ENCODE measurements at places on chromosomes 4 and X. TPM values are rescaled to one million over a fixed set of nuclear protein-coding genes. Genes with fewer than 3 reads are reported as not detected.

DNA sequence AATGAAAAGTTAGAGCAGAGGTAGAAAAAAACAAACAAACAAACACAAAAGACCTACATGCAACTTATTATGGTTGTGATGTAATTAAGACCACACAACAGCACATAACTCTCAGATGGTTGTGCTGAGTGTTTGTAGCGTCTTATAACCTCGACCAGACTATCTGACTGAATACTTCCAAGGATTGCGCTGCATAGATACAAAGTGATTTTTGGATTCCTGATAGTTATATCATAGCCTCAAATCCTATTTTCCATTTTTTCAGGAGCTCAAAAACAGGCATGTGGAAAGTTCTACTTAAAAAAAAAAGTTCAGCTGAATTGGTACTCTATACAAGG lies 236.1 kb downstream of the SPRY1 start:
- no peaks in the 10 kb centered on the region for H3K36me3 ChIP-seq
- no peak for DNase-seq
- H3K4me3 ChIP-seq, result no peak overlapping the region
- no peaks in the 10 kb centered on the region for H3K4me1 ChIP-seq
- no peak overlapping the region for H3K27ac ChIP-seq
- no peaks in the 10 kb centered on the region for H3K27me3 ChIP-seq

- no peaks in the 10 kb centered on the region for H3K36me3 ChIP-seq
- DNase-seq, result no peak
- no peaks in the 10 kb centered on the region for H3K4me1 ChIP-seq
- H3K4me3 ChIP-seq, result no peak overlapping the region
Observed at GRCh38 chr4:176953021-176953420, 160.3 kb upstream of the VEGFC start.

DNA sequence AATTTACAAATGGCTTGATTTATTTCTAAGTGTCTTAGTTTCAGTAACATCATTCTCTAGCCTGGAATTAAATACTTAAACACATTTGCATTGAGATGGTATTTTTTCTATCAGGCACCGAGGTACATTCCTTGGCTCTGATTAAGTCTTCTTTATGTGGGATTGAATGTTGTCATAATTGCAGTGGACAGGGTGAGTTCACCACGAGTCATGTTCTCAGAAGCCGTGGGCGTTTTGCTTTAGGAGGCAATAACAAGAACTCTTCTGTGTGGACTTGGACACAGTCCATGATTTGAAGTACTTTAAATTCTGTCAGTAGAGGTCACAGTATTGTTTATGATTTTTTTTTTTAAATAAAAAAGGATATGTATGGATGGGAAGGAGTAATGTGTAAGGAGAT lies 57.1 kb upstream of the EFHC2 start:
- no peak overlapping the region for H3K27ac ChIP-seq
- DNase-seq, result no peak
- H3K27me3 ChIP-seq, result no peaks in the 10 kb centered on the region
- H3K36me3 ChIP-seq, result no peaks in the 10 kb centered on the region
- H3K4me3 ChIP-seq, result no peak overlapping the region

DNA sequence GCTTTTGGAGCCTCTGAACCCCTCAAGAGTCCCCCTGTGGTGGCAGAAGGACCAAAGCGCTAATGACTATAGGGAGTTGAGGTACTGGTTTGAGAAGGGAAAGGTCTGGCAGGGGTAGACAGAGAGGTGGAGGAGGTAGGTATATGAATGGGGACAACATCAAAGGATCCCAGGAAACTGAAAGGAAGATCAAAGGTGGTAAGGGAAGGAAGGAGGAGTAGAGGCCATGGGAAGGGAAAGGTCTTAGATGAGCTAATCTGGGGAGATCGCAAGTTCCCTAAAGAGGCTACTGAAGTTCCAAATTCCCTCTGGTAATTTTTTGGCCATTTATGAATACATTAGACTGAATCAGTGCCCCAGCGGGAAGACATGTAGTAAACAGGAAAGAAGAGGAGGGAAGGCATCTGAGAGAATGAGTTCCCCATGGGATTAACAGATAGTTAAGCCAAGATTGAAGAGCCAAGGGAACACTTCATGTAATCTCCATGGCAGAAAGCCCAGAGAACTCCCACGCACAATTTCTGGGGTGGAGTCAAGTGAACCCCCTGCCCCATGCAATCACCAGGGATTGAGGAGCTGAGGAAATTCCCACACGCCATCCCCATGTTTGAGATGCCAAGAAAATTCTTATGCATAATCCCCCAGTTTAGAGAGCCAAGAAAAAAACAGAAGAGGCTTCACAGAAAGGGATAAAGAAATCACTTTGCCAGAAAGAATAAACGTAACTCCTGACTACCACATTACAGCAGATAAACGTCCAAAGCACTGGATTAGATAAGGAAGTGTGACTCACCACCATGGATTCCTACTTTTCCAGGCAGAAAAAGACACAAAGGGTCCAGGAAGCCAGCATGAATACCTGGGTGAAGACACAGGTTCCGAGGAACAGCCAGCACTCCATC lies 25.8 kb downstream of the ZNF630 start:
- no peaks in the 10 kb centered on the region for H3K4me1 ChIP-seq
- no peak for DNase-seq
- H3K27ac ChIP-seq, result no peak overlapping the region
- H3K36me3 ChIP-seq, result no peaks in the 10 kb centered on the region

- H3K36me3 ChIP-seq, result no peaks in the 10 kb centered on the region
- DNase-seq, result no peak
- H3K27me3 ChIP-seq, result no peaks in the 10 kb centered on the region
- H3K4me3 ChIP-seq, result no peak overlapping the region
- H3K4me1 ChIP-seq, result no peaks in the 10 kb centered on the region
Observed at GRCh38 chr4:184506527-184507121, 32.3 kb upstream of the IRF2 start.

DNA sequence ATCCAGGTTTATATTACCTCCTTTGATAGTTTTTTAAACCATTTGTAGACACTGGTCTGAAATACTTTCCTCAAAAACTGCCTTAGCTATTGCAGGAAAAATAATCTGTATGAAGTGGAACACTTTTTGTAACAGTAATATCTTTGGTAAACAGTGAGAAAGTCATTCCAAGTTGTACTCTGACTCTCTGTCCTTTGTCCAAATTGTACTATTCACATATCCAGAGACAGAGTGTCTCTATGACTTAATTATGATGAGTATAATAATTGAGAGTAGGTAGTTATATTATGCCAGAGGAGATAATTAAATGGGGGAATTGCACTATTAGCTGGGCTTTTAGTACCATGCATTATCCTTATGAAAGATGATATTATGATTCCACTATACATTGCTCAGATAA lies 112.6 kb upstream of the LCORL start:
- no peaks in the 10 kb centered on the region for H3K36me3 ChIP-seq
- H3K27ac ChIP-seq, result no peak overlapping the region
- H3K4me1 ChIP-seq, result no peaks in the 10 kb centered on the region
- no peak for DNase-seq
- no peak overlapping the region for H3K4me3 ChIP-seq

GRCh38 chr4:147696866-147697265 lies 12.9 kb upstream of the PRMT9 start:
- H3K4me3 ChIP-seq, result no peak overlapping the region
- H3K36me3 ChIP-seq, result no peaks in the 10 kb centered on the region
- no peaks in the 10 kb centered on the region for H3K27me3 ChIP-seq
- H3K27ac ChIP-seq, result no peak overlapping the region
- DNase-seq, result no peak

GRCh38 chr4:71210823-71211222 lies 128.0 kb upstream of the SLC4A4 start:
- no peaks in the 10 kb centered on the region for H3K27me3 ChIP-seq
- H3K4me1 ChIP-seq, result peaks cover 24% of the 10 kb centered on the region
- H3K27ac ChIP-seq, result no peak overlapping the region
- H3K4me3 ChIP-seq, result no peak overlapping the region
- DNase-seq, result no peak
- H3K36me3 ChIP-seq, result no peaks in the 10 kb centered on the region

DNA sequence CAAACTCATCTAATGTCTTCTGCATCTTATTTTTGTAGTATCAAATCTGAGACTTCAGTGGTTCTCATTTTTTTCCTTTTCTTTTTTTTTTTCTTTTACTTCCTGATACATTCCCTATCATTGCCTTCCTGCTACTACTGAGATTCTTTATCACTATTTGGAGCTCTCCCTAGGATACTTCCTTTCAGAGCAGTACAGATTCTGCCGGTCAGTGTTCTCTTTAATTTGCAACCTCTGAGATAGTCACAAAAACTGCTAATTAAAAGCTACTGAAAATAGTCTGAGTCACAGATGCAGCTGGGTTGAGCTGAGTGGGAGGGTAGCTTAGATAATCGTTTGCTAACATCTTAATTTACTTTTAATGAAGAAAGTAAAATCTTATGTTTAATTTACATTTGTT lies 1279.7 kb downstream of the ARAP2 start:
- H3K4me1 ChIP-seq, result no peaks in the 10 kb centered on the region
- no peaks in the 10 kb centered on the region for H3K27me3 ChIP-seq
- H3K4me3 ChIP-seq, result no peak overlapping the region
- no peaks in the 10 kb centered on the region for H3K36me3 ChIP-seq

- H3K36me3 ChIP-seq, result no peaks in the 10 kb centered on the region
- H3K27me3 ChIP-seq, result no peaks in the 10 kb centered on the region
- H3K27ac ChIP-seq, result no peak overlapping the region
- no peaks in the 10 kb centered on the region for H3K4me1 ChIP-seq
Observed at GRCh38 chr4:23932186-23932585, 42.3 kb upstream of the PPARGC1A start.

- H3K36me3 ChIP-seq, result no peaks in the 10 kb centered on the region
- no peak overlapping the region for H3K4me3 ChIP-seq
- no peak overlapping the region for H3K27ac ChIP-seq
- H3K27me3 ChIP-seq, result no peaks in the 10 kb centered on the region
- peaks cover 12% of the 10 kb centered on the region for H3K4me1 ChIP-seq
Observed at GRCh38 chr4:1085404-1085799, 28.0 kb downstream of the RNF212 start.

The NAT8L gene
- under 0.01 TPM for total RNA-seq

The LRCH2 gene
- 9.9 TPM for total RNA-seq

The FABP2 gene
- not detected for total RNA-seq

The ZNF718 gene
- total RNA-seq, result 11.5 TPM

Data from thoracic aorta (tissue), 2 donors.